Stimulated activated CD8-positive, alpha-beta memory T cell treated with anti-CD3 and anti-CD28 coated beads, Interleukin-7, amount 100 ng/mL, for 4 hours (primary cell): ENCODE measurements at places on chromosomes 7 and 10.

DNA sequence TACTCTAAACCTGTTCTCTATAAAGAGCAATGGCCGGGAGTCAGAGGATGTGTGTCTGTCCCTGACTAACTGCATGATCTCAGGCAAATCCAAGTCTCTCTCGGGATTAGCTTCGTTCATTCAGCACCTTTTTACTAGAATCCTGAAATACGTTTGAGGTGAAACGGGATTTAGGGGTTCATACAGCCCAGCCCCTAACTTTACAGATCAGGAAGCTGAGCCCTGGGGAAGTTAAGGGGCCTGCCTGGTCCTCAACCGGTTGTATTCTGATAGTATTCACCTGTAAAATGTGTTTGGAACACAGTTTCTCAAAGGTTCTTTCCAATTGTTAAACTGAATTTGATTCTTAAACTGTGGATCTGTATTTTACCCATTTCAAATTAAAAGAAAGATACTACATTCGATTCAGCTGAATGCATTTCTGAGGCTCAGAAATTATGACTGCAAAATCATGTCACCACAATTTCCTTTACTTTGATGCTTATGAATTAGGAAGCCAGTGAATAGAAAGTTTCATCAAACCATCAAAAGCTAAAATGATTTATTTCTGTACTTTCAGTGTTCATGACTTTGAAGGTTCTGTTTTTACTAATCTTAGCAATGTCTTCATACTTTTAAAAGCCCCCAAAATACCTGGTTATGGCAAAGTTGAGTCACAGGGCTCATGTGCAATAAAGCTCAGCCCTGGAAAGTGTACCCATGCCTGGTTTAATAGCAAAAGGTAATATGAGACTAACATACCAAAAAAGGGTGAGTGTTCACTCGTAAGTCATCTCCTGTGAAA is 28.9 kb upstream of the EZH2 start:
- DNase-seq, result peak; percentile 66

DNA sequence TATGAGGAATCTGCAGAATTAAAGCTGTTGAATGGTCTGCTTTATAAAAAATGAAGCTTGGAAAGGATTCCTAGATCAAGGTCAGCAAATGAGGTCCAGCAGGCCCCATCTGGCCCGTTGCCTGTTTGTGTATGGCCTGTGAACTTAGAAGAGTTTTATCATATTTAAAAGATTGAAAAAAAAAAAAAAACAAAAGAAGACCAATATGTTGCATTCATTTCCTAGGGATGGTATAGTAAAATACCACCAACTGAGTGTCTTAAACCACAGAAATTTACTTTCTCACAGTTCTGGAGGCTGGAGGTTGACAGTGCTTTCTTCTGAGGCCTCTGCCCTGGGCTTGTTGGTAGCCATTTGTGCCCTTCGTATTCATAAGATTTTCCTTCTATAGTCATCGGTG is 109.2 kb downstream of the PPP1R3A start:
- DNase-seq, result no peak

DNA sequence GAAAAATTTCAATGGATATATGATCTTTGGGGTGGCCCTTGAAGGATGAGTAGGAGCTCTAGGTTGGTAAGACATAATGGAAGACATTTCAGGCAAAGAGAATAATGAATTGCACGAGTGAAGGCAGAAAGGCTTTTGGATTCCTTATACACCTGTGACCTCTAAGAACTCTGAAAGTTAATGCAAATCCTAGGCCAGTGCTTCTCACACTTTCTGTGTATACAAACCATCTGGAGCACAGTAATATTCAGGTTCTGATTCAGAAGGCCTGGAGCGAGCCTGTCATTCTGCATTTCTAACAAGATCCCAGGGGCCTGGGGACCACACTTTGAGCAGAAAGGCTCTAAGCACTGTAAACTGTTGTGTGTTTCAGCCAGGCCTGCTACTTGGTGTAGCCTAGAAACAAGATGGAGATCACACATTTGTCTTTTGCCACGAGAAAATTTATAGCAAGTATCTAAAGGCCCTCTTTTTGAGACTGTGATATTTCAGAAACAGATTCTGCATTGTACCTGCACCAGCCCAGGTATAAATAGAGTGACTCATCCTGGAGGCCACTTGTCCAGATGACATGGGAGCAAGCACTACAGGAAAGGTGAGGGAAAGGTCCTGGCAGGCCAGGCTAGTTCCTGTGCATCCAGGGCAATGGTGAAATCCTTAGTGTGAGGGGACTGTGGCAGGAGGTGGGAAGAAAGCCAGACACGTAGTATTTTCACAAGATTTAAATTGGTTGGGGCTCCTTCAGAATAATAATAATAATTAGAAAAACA is 24.4 kb downstream of the MRPS33 start:
- no peak for DNase-seq

DNA sequence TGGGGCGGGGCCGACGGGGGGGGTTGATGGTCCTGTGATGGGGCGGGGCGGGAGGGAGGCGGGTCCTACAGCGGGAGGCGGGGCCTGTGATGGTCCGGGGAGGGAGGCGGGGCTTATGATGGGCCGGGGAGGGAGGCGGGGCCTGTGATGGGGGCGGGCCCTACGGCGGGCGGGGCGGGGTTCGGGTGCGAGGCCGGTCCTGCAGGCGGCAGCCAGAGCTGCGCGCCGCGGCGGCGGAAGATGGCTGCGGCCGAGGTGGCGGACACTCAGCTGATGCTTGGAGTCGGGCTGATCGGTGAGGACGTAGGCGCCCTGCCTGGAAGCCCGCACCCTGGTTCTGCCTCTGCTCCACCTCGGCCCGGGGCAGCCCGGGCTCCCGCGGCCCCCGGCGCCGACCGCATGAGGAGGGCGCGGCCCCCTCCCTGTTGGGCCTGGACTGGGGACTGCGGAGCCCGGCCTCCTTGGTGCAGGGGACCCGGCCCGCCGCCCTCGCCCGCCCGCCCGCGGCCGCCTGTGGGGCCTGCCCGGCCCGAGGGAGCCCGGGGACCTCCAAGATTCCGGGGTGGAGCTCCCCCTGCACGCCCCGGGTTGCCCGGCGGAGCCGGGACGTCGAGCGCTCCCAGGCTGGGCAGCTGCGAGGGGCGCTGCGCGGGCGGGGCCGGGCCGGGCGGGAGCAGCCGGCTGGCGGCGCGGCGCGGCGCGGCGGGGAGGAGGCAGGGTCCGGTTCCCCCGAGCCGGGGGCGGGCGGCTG is at the start of gene DENND10:
Gene DENND10, plus strand, starts transcription at position 211 of the 751 bp plus-strand sequence. Its CDS starts 30 bp downstream, at position 241.
- peak; percentile 61 for DNase-seq

GRCh38 chr7:64887756-64888508 is 15.1 kb upstream of the ZNF273 start:
- DNase-seq, result peak; percentile 16

DNA sequence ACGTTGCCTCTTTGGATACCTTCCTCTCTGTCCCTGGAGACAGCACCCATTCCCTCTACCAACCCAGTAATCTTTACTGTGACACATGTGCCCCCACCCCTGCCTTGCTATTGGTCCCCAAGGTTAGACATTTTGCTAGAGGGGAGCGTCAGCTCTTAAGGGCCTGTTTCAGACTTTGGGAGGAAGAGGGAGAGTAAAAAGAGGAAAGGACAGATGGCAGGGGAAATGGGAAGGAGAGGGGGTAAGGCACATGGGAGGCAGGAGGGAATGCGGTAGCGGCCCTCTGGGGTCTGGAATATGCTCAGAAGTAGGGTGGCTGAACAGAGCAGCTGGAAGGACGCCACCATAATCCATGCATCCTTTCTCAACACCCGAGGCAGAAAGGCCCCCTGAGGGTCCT is 12.2 kb downstream of the BLNK start:
- no peak for DNase-seq

- no peak for DNase-seq
These were observed 15.7 kb upstream of the RNF216 start for GRCh38 chr7:5797179-5797578.

DNA sequence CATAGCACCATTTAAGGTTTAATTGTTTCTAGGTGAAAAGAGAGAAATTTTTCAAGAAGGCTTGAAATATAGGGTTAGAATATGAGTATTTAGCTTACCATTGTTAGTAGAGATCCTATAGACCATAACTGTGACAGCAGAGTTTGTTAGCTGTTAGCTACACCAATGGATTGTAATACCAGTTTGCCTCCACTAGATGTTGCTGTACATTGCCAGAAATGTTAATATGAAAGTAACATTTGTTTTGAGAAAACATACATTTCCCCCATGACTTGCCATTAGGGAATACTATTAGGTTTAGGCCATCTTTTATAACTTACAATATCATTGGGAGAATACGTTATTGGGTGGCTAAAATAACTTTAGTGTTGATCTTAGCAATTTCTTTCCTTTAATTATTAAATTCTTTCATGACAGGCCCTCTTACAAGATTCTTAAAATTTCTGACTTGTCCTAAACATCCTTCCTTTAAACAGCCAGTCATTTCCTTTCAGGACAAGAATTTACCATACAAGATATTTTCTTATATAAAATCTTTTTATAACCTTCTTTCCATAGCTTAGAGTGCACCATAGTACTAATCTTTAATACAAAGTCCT is 39.5 kb downstream of the ZNF117 start:
- DNase-seq, result no peak

- no peak for DNase-seq
These were observed 185.6 kb downstream of the C7orf25 start for GRCh38 chr7:42726066-42726785.

DNA sequence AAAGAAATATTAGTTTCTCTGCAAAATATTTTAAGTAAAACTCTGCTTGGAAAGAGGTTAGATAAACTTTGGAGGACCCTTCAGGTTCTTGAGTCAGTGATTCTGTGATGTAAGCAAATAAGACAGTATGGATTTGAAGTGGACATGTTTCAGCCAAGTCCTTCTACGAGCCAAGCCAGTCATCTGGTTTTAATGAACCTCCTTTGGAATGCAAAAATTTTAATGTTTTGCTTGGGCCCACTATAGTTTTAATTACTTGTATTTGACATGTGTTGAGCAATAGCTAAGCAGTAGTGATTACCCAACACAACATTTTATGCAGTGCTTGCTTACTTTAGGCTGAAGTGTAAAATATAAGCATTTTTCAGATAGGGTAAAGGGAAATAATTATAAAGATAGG is 296.3 kb upstream of the SEMA3D start:
- no peak for DNase-seq

DNA sequence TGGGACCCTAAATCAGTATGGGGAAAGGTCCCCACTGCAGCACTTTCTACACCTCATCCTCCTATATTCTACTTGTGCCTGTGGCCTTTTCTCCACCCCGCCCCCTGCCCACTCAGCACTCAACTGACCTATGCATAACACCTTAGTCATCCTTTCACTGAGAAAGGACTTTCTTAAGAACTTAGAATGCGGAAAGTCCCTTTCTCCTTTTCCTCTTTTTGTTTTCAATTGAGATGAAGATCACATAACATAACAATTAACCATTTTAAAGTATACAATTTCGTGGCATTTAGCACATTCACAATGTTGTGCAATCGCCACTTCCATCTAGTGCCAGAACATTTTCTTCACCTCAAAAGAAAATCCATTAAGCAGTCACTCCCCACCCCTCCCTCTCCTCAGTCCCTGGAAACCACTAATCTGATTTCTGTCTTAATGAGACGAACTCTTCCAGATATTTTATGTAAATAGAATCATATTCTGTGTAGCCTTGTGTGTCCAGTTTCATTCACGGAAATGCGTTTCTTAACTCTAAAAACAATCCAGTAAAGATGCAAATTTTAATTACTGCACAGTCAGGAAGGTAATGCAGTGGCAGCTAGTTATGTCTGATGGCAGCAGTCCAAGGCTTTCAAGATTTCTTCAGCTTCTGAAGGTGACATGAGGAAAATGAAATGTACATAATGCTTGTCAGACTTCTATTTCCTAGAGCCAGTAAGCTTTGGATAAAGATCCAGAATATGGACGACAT is 41.7 kb downstream of the FAS start:
- peak; percentile 42 for DNase-seq

DNA sequence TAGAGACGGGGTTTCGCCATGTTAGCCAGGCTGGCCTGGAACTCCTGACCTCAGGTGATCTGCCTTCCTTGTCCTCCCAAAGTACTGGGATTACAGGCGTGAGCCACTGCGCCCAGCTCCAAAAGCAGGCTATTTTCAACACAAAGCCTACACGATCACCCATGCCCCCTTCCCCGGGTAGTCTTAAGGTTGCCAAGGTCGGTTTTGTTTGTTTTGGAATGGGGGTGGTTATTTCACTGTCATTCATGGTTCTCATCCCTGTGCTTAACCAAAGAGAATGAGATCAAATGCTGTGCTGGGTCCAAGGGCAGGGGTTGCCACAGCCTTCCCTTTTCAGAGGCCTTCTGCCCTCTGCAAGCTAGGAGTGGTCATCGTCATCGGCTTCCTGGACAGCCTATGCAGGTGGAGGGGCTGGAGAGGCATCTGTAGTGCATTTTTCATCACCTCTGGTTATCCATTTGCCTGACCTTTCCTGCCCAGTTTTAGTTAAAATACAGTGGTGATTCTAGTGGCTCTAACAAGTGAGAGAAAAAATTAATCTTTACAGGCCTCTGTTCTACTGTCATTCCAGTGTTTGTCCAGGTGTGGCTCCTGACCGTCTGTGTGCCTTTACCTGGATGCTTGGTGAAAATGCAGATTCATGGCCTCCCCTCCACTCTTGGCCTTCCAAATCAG is 11.4 kb downstream of the BLVRA start:
- no peak for DNase-seq
